Stimulated activated CD4-positive, alpha-beta T cell treated with anti-CD3 and anti-CD28 coated beads, Interleukin-15, amount 100 ng/mL, for 48 hours (primary cell): ENCODE measurements at places on chromosomes 13 and 19.

DNA sequence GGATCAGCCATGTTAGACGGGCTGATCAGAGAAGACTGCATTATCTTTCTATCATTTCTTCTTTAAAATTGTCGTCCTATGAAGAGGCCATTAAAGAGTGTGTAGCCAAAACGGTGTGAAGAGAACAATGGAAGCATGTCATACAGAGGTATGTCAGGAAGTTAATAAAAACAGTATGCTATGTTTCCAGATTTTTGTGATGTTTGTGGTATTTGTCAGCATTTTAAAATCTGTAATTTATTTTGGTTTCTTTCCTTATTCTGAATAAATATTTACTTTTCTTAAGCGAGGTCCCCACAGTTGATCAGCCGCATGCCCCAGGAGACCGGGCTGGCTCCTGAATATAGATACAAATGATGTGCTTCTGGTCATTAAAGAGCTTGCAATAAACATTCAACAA lies 142.9 kb upstream of the SERP2 start:
- DNase-seq = no peak

DNA sequence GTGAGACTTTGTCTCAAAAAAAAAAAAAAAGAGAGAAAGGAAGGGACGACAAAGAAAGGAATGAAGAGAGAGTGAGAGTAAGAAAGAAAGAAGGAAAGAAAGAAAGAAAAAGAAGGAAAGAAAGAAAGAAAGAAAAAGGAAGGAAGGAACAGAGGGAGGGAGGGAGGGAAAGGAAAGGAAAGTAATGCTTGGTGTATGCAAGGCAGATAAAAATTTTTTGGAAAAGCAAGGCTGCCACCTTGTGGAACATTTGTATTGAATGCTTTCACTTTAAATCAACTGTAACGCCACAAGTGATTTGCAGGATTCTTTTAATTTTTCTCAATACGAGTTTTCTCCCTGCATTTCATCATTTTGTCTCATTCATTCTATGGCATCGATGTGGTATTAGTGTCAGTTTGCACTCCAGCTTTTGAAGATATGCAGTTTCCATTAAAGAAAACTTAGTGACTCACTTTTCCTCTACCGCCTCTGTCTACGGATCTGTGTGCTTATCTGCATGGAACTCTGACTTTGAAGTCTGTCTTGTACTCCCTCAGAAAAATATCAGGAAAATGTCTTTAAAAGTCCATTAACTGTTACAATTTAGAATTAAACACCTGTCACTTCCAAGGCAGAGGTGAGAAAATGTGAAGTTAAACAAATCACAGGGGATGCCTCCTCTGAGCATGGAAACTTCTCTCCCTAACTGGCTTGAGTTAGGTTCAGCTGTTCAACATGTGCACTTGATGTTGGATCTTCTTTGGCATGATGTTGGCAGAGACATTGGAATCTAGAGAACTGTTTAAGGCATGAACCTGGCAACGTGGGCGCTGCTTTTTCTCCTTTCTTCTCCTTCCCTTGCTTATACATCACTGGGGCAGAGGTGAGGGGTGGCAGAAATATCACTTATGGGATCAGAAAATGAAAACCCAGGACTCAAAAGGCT lies 20.0 kb upstream of the ZDHHC20 start:
- peak; percentile 18 for DNase-seq

- no peak for DNase-seq
These were observed 44.3 kb downstream of the RAP2A start for GRCh38 chr13:97478247-97478646.

GRCh38 chr13:105518086-105518485 lies 1017.4 kb downstream of the EFNB2 start:
- no peak for DNase-seq

- no peak for DNase-seq
These were observed 820.6 kb downstream of the PCDH17 start for GRCh38 chr13:58452123-58452623.

- DNase-seq = no peak
These were observed 18.0 kb downstream of the PEPD start for GRCh38 chr19:33503433-33504057.

- no peak for DNase-seq
These were observed 15.0 kb downstream of the LTBP4 start for GRCh38 chr19:40616178-40616577.

- DNase-seq = no peak
These were observed 162.3 kb downstream of the KLF5 start for GRCh38 chr13:73220966-73221720.

DNA sequence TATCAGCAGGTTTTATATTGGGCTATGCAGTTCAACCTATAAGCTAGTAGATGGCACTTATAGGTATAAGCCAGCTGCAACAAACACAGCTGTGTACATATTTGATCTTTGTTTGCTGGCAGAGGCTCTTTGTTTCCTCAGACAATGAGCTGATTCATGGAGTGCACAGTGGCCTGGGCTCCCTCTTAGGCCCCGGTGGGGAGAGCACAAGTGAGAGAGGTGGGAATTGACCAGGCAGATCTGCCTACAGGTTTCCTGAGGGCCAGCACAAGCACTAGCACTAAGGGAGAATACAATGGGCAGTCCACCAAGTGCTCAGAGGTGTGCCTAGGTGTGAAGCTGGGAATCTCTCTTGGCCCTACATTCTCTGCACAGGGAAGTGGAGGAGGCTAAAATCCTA lies 1390.7 kb downstream of the SLITRK5 start:
- DNase-seq = no peak

DNA sequence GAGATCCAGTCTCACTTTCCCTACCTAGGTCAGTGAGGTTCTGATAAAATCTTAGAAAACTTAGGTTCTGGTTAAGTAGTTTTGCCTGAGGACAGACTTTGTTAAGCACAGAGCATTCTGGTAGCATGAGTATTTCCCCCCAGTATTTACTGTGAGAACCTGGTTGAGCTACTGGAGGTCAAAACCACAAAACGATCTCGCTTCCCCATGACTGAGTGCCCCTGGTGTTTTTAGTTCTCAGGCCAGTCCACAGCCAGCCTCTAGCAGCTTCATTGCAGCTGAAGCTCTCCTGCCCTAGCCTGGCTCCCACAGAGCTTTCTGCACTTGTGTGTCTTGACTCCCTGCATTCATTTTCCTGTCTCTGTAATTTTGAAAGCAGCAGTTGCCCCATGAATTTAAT lies 1138.2 kb downstream of the UQCRFS1 start:
- no peak for DNase-seq

- no peak for DNase-seq
These were observed 2053.6 kb upstream of the PRR20A start for GRCh38 chr13:55087085-55087484.

- no peak for DNase-seq
These were observed 17.3 kb downstream of the PNPLA6 start for GRCh38 chr19:7552781-7553180.
